ENCODE measurements at places on chromosomes 11 and 22. TPM values are rescaled to one million over a fixed set of nuclear protein-coding genes. Genes with fewer than 3 reads are reported as not detected.

BLID gene
- total RNA-seq = 0.33 TPM

FXYD2 gene
- total RNA-seq = 57.5 TPM

SLC22A6 gene
- total RNA-seq = not detected

RFPL1 gene
- total RNA-seq = not detected

PDE2A gene
- 3.8 TPM for total RNA-seq

VPS11 gene
- 34.8 TPM for total RNA-seq

MUC15 gene
- total RNA-seq = 6.9 TPM

SUSD2 gene
- total RNA-seq = 5.6 TPM

CASP1 gene
- 13.0 TPM for total RNA-seq

KREMEN1 gene
- total RNA-seq = 26.2 TPM

ELMOD1 gene
- 4.0 TPM for total RNA-seq

VWCE gene
- total RNA-seq = 5.4 TPM

SMC1B gene
- total RNA-seq = not detected

RCOR2 gene
- total RNA-seq = 8.1 TPM

TMEM132A gene
- 218 TPM for total RNA-seq

LRRC10B gene
- 3.2 TPM for total RNA-seq
